Head of caudate nucleus (tissue), 42 donors: ENCODE measurements at places on chromosomes 12 and 14.

DNA sequence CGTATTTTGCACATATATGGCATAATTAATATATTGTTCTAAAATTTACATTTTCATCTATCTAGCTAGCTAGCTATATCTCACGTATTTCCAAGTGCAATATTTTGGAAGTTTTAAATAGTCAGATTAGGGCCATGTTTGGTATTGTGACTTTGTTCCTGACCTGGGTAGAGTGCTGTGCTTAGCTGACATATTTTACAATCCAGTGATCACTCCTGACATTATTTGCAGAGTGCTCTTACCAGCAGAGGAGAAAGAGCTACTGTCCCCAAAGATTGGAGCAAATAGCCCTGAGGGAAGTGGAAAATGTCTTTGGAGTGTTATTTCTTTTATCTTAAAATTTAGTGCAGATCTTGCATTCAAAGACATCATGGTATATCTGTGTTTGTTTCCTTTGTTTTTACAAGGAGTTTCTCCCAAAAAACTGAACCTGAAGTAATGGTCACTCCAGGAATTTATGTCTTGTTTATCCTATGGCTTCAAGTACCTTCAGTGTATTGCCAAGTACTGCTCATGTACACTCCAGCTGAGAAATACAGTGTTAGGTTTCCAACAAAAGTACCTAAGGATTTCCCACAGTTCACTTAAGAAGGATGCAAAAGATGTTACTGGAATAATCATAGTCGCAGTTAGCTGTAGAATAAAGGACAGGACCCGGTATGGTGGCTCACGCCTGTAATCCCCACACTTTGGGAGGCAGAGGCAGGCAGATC is 49.4 kb upstream of the PSMA6 start:
- DNase-seq = no peak

DNA sequence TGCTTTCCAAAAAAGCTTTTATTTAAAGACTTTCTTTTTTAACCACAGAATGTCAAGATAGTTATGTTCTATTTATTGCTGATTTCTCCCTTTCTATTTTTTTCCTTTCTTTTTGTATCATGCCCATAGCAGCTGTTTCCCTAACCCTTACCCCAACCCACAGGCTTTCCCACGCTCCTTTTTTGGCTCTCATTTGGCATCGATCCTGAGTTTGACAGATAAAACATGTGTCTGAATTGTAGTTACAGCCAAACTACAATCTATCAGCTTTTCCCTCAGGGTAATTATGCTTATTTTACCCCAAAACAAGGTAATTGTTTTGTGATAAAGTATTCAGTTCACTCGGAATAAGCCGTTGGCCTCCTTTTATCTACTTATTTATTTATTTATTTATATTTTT is 46.7 kb downstream of the PDE3A start:
- DNase-seq = no peak

DNA sequence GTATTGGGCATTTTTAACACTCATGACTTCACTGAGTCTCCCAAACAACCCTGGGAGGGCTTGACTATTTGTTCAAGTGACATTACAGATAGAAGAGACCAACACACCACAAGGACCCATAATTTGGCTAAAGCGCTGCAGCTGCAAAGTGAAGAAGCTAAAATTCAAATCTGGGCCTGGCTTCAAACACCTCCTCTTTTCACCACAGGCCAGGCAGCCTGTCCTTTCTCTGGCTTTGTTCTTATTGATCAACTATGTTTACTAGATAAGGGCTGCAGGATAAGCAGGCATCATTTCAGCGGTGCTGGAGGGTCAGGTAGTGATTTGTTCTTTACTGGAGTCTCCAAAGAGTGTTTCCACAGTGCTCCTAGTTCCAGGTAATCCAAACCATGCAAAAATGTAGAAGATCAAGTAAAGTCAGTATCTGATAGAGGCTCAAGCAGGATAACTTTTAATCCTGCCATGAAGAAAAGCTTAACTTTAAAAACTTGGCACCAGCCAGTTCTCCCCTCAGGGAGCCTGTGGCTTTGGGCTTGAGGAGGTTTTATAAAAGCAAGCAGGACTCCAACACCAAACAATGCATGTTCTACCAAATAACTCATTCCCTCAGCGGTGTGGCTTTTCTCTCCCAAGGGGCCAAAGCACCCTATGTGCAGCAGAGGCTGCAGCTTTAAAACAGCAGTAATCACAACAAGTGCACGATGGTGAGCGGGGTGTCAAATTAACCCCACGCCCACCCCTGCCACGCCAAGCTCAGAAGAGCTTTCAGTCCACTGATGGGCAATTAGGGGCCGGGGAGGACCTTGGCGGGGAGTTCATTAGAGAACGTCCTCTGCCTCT is 16.8 kb downstream of the CLMN start:
- DNase-seq = no peak

DNA sequence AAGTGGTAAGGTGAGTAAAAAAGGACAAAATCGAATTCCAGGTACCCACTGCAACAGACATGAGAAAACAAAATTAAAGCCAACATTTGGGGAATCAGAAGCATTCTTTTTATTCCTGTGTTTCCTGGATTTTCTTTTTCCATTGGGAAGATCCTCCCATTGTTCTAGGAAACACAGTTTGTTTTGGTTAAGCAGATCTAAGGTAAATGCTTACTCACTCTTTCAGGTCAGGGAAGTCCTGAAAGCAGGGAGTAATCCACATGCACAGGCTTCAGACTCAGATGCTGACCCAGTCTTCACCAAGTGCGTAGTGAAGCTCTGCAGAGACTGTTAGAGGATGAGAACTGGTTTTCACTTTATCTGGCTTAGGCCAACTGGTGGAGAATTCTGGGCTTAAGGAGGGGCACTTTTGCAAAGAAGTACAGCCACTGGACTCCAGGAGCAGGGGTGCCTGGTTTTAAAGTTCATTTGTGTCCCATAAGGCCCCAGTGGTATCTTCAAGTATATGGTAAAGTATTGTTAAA is 57.7 kb downstream of the RPAP3 start:
- DNase-seq = no peak

- DNase-seq = no peak
Observed at GRCh38 chr14:106737021-106737420, 1210.6 kb downstream of the TMEM121 start.

DNA sequence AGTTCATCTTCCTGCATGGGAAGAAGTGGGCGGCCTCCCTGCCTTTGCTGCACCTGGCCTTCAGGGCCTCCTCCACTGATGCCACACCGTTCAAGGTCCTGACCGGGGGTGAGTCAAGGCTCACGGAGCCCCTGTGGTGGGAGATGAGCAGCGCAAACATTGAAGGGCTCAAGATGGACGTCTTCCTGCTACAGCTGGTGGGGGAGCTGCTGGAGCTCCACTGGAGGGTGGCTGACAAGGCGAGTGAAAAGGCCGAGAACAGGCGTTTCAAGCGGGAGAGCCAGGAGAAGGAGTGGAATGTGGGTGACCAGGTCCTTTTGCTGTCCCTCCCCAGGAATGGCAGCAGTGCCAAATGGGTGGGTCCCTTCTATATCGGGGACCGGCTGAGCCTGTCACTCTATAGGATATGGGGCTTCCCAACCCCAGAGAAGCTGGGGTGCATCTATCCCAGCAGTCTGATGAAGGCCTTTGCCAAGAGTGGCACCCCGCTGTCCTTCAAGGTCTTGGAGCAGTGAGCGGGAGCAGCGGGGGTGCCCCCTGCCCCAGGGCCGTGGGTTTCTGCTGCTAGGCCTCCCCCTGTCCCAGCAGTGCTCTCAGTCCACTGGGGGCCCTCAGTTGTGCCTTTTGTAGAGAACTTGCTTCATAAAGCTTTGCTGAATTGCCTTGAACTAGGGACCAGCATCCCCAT is 12.4 kb downstream of the CBLN3 start:
- DNase-seq = no peak

- peak; percentile 77 for DNase-seq
Observed at GRCh38 chr12:54216797-54217661, 28.2 kb upstream of the SMUG1 start.

DNA sequence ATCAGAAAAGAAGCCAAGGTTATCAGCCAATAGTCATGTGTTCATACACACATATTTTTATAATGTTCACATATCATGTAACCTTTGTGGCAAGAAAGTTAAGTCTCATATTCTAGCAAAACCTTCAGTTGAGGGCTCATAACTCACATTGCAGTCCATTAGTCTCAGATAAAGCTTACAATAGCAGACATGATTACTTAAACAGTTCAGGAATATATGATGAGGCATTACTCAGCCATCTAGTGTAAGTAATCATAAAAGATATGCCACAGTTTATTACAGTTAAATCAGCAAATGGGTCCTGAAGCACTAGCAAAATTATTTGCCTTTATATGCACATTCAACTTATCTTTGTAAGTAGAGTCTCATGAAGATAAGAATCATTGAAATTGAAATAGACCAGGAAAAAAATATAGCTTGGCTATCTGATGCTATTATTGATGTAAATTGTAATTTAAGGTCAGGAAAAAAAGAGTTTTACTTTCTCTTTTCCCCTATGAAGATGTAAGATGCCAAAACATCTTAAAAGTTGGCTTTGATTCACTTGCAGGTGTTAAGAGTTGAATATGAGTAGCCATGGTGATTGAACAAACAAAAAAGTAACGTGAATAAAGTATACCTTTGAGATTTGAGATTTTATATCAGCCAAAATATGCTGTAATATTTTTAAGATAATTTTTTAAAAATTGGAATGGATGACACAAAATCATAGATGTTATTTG is 537.0 kb downstream of the SLC6A15 start:
- no peak for DNase-seq

DNA sequence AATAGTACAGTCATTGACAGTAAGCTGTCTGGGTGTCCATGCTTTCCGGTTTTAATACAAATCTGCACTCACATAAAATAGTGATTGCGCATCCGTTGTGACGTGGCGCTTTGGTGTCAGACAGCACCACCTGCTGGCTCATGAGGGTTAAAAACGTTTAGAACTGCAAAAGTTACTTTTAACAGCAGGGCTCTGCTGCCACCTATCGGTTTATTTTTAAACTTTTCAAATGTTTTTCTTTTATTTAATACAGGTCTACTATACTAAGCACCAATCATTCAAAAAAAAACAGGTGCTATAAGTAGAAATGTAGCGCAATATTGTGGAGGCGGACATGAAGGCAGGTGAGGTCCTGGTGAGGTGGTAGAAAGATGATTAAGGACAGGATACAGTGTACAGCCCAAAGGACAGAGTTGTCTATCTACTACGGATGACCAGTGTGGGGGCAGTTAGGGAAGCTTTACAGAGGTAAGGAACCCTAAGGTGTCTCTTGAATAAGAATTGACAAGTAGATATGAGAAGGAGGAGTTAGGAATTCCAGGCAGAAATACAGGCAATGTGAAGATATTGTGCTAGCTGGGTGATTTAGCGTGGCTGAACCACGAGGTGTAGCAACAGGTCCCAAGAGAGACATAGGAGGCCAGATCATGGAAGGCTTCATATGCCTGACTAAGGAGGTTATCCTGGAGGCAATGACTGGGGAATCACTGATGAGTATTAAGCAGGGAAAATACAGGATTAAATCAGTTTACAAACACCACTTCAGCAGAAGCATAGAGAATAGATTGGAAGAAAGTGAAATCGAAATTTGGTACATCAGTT is 91.5 kb upstream of the PRB2 start:
- DNase-seq = peak; percentile 68

DNA sequence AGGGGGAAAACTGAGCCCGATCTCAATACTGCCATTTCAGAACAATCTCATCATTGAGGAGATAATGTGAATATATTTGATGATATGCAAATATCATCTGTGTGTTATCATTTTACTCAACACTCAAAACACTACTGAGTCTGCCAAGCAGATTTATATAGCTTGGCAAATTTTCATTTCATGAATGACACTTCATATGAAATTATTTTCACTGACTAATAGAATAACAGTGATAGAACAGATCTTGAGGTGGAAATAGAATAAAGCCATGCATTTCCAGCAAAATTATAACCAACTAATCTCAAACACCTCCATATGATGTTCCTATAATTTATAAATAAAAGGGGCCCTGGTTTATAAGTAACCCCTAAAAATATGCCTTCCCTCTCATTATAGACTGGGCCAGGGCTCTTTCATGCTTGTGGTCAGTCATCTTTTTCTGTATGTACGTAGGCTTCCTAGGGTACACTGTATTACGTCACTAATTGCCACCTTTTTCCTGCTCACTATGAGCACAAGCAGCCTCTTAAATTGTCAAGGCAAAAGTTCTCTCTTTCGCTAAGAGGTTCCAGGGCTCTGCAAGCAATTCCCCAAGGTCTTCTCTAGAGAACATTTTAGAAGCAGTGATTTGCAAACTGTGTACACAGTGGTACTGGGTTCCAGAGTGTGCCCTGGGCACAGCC is 197.1 kb upstream of the FOXN3 start:
- DNase-seq = no peak

DNA sequence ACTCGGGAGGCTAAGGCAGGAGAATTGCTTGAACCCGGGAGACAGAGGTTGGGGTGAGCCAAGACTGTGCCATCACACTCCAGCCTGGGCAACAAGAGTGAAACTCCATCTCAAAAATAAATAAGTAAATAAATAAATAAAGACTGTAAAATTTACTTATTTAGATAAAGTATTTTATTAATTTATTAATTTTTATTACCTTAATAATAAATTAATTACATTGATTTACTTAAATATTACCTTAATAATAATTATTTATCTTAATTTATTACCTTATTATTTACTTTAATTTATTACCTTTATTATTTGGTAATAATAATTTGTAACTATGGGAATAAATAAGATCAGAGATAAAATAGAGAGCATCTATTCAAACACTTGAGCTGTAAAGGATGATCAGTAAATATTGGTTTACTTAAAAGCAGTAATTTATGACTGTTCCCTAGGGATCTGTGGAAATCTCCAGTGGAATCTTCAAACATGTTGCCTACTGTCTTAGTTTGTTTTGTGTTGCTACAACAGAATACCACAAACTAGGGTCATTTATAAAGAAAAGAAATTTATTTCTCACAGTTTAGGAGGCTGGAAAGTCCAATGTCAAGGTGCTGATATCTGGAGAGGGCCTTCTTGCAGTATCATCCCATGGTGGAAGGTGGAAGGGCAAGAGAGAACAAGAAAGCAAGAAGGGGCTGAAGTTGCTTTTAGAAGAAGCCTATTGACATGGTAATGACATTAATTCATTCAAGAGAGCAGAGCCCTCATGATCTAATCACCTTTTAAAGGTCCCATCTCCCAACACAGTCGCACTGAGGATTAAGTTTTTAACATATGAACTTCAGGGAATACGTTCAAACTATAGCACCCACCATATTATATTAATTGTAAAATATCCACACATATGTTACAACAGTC is 37.1 kb downstream of the SOCS2 start:
- no peak for DNase-seq

DNA sequence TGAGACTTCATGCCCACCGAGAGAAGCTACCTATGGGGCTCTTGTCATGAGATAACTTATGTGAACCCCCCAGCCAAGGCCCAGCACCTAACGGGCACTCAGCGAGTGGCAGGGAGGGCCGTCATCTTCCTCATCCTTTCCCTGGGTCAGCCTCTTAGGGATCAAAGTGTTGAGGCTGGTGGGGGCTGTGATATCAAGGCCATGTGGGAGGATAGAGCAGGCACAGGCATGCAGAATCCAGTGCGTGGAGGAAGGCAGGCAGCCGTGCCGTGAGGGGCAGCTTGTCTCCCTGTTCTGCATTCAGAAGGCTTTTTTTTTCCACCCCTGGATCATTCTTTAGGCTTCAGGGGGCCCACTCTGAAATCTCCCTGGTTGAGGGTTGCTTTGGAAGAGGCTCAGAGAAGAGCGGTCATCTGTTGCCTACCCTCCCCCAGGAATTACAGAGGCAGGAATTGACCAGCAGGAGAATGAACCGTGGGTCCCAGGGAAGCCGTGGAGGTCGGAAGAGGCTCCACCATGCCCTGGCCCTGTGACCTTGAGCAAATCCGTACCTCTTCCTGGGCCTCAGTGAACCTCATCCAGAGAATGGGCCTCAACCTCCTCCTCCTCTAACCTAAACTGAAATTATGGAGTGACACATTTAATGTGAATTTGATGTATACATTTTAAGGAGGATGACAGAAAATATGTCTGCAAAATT is 62.8 kb downstream of the BEGAIN start:
- no peak for DNase-seq
